ENCODE measurements at places on chromosomes 5 and 9.
A peak's percentile ranks its signal among the peaks of the same experiment; 100 is the strongest.

- peak; percentile 7 for DNase-seq
Measured at GRCh38 chr5:73519531-73520283, 21.5 kb downstream of the BTF3 start.

GRCh38 chr5:138981131-138981530, 106.0 kb upstream of the LRRTM2 start:
- DNase-seq = no peak

GRCh38 chr5:126998201-126998631, 32.1 kb downstream of the MARCHF3 start:
- DNase-seq = no peak

DNA sequence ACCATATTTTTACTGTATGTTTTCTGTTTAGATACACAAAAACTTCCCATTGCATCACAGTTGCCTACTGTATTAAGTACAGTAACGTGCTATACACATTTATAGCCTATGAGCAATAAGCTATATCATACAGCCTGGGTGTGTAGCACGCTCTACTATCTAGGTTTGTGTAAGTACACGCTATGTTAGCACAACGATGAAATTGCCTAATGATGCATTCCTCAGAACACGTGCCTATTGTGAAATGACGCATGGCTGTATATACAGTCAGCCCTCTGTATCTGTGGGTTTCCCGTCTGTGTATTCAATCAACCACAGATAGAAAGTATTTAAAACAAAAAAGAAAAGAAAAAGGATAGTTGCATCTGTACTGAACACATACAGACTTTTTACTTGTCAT, 64.2 kb downstream of the SGCD start:
- no peak for DNase-seq

DNA sequence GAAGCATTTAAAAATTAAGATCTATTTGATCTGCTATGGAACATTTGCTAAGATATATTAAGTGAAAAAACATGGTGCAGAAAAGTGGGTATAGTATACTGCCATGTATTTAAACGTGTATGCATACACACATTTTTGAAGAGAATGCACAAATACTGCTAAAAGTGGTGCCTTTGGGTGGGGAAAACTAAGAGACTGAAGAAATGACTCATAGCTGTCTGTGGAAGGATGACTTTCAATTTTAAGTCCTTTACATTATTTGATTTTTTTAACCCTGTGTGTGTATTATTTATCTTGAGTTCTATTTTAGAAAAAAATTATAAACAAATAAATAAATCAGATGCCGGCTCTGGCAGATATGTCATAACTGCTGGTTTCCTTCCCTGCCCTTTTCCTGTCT, 120.7 kb upstream of the SLIT3 start:
- DNase-seq = no peak

DNA sequence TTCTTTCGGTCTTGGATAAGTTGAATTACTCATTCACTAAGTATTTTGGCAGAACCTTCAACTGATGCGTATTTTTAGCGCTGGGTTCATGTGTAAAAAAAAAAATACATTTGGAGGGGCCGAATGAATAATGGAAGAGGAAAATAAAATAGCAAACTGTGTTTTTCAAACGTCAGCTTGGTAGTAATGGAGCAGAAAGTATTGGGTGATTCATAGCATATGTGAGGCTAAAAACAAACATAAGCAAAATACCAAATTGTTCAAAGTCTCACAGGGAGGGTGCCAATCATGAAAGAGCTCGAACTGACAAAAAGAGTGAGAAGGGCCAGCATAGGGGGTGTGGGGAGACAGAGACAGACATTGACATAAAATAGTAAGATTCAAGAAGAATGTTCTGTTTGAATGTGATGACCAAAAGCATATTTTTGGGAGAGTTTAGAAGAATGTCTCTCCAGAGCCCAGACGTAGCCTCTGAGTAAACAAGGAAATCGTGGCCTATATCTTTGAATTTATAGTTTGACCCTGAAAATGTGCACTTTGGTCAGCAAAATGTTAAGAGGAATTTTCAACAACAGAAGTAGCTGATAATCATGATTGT, 174.9 kb upstream of the HMHB1 start:
- DNase-seq = no peak

DNA sequence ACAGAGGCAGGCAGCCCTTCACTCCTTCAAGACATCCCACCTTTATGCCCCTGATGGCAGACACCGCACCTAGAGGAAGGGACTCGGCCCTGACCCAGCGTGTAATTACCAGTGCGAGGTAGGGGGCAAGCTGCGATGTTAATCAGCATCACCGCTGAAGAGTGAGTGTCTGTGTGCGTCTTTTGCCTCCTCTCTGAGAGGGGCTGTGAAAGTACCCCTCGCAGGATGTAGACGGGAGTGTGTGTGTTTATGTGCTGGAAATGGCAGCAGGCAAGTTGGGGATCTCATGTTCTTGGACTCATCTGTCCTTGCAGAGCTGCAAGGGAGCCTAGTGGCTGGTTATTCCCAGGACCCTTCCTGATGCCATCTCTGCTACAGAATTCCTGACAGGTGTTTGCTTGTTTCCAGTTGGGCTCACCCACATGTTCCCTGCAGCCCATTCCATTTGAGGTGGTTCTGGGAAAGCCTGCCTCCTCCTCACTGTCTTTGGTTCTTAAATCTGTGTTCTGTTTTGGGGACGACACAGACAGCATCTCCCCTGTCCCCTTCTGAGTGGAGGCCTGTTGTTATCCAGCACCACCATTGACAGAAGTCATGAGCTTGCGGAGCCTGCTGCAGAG, 70.5 kb downstream of the ZNF618 start:
- DNase-seq = no peak

DNA sequence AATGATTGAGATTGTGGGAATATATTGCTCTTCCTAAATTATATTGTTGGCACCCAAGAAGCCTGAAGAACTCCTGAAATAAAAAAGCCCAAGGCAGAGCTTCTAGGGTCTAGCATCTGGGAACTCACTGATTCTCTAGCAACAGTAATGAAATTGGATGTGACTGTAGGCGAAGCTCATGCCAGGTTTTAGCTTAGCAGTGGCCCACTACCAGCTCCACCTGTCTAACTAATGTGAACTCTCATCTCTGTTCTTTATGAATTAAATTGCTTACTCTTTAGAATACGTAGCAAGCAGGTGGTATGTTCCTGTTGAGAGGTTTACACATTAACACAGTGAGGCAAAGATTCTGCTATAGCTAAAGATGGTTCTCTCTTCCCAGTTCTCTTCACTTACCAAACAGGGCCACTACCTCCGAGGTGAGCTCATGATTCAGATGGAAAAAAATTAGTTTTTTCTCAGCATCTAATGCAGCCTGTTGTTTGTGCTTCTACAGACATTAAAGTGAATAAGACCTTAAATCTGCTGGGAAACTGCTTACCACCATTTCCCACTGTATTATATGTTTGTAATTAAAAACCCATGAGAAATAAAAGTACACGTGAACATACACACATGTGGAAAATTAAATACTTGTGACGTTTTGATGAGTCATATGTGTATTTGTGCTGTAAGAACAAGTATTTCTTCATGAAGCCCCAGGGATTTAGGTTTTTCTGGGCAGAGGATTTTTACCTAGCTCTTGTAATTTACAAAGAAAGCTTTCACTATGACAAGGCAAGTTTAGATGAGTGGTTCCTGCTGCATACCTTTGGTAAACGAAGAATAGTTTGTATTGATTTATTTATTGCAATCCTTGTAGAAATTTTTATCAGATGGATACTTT, 360.1 kb downstream of the KDM4C start:
- no peak for DNase-seq

DNA sequence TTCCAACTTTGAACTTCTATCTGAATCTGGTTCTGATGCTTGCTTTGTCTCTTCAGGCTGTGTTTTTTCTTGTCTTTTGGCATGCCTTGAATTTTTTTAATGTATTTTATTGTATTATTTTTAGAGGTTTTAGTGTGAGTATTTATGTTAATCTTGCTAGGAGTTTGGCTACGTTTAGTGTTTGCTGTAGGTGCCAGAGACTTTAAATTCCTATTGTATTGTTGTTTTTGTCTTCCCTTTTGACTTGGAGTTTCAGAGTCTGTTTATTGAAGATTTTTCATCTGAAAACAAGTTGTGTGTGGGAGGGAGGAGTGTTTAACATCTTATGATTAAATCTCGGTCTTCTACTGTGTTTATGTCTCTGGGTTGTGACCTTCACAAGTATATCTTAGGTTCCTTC, 956.8 kb downstream of the TLE1 start:
- DNase-seq = no peak

GRCh38 chr5:154078272-154078671, 39.5 kb downstream of the MFAP3 start:
- no peak for DNase-seq

DNA sequence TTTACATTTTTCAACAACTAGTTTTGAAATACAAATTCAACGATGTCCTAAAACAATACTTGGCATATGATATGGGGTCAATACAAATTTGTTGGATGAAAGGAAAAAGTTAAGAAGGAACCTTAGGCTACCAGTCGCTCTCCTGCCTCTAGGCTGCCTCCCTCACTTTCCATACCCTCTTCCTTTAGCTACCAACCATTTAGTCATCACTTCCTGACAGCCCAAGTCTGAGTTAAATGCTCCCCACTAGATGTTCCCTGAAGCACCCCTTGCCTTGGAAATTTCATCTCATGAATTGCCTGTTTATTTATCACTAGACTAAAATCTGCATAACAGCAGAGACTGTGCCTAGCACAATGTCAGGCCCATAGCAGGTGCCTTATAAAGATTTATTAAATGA, 2.7 kb upstream of the LARS1 start:
- no peak for DNase-seq

DNA sequence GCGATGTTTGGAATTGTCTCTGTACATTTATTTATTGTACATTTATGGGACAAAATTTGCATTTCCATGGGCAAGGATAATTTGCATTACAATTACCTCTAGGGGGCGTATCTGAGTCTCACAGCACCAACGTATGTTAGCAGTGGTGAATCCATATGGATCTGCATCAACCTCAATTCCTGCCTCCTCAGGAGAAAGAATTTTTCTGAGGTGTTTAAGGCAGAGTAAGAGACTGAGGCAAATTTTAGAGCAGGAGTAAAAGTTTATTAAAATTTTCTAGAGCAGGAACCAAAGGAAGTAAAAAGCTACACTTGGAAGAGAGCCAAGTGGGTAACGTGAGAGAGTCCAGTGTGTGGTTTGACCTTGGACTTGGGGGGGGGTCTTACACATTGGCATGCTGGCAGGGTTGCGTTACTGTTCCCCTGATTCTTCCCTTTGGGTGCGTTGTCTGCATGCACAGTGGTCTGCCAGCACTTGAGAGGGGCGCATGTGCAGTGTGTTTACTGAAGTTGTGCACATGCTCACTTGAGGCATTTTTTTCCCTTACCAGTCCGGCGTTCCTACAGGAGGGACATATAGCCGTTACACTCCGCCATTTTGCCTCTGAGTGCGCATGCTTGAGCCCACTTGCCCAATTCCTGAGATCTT, 21.0 kb upstream of the RAB14 start:
- DNase-seq = no peak

- no peak for DNase-seq
Measured at GRCh38 chr5:50854082-50854481, 187.6 kb downstream of the PARP8 start.

DNA sequence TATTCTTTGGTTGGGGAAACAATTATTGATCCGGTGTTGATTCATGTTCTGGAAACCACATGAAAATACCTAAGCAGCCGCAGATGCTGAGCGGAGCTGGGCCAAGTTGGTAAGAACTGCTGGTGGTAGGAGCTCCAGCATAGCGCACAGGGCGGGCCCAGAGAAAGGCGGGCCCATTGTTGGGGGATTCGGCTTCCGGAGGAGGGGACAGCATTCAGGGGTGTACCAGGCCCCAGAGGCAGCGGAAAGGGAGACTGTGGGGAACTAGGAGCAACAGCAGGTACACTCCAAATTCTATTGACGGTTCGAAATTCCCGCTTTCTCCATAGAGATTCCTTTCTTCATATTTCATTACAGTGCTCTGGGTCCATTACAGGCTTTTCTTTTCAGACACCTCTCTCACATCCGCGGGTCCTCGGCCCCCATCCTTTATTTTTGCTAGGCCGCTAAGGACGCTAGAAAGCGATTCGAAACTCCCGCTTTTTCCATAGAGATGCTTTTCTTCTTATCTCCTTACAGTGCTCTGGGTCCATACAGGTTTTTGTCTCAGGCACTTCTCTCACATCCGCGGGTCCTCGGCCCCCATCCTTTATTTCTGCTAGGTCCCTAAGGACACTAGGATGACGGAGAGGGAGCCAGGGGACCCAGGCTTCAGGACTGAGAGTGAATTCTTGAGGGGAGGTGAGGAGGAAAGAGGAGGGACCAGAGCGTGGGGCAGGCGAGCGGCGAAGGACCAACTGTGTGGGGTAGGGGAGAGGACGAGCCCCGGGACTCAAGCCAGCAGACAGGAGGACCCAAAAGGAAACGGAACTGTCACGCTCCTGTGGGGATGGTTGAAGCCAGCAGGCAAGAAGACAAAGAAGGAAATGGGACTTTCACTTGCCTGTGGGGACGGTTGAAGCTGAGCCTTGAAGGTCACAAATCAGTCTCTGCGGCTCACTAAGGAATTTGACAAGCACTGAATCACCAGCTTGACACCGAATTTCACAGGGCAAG, at the start of gene CCDC152:
Gene CCDC152, plus strand, starts transcription at position 213 of the 996 bp plus-strand sequence. CDS start 2,304 bp downstream, outside the sequence.
- no peak for DNase-seq

GRCh38 chr9:112028242-112029221, 131.9 kb downstream of the UGCG start:
- DNase-seq = no peak

GRCh38 chr5:8216921-8217320, 348.0 kb downstream of the MTRR start:
- no peak for DNase-seq

DNA sequence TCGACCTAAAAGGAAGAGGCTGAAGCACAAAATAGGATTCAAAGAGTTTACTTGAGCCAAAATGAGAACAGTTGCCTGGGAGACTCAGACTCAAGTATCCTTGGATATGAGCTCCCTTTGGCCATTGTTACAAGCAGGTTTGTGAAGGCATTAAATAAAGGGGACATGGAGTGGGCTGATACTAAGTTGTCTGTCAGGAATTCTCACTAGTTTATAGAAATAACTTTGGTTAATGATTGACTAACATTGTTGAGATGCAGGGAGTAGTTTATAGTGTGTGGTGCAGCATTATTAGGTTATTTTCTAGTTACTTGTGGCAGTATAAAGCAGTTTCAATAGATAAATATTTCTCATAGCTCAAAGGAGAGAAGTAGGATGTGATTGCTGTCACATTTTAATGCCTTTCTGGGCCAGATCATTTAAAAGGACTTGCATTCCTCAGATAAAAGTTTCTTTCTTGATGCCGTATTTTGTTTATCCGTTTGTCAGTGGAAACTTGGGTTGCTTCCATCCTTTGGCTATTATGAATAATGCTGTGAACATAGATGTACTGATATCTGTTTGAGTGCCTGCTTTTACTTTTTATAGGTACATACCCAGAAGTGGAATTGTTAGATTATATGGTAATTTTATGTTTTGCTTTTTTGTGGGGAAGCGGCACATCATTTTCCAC, 9.1 kb downstream of the AP3S1 start:
- DNase-seq = no peak

All from amygdala (tissue), 56 donors.